Nephron progenitor cell (in vitro differentiated cells): ENCODE measurements at places on chromosomes 7 and 10.

DNA sequence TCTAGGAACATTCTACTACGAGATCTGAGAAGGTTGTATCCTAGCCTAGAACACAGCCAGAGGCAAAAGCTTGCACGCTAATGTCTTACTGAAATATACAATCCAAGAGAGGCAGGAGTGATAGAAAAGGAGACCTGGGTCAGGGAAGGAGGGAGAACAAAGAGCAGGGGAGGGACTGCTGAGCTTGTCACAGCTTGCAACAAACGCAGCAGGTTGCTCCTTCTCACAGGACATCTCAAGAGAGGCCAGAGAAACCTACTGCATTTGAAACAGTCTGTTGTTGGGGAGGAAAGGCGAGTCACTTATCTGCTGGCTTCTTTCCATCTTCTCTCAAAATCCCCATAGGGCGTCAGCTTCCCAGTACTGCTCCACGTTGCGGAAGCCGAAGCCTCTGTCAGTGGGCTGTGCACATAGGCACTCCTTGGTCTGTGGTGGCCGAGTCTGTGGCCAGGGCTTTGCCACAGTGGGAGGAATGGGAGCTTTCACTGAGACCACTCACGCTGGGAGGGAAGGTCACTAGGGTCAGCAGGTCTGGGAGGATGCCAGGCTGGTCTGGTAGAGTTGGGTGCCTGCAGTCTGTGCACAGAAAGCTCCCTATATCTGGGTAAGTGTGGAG, 25.8 kb upstream of the GPNMB start:
- DNase-seq: no peak

GRCh38 chr10:30783939-30784501, 154.5 kb upstream of the LYZL2 start:
- peak; percentile 93 for DNase-seq

GRCh38 chr7:130476297-130477150, 15.4 kb upstream of the MEST start:
- no peak for DNase-seq

GRCh38 chr7:45574669-45575500, 717 bp downstream of the ADCY1 start:
- peak; percentile 77 for DNase-seq
